ENCODE measurements at places on chromosomes 2 and 18.

GRCh38 chr18:73199151-73199550, 331.4 kb upstream of the NETO1 start:
- DNase-seq, result no peak

GRCh38 chr18:76498064-76498463, 3.0 kb upstream of the ZNF516 start:
- no peak for DNase-seq

DNA sequence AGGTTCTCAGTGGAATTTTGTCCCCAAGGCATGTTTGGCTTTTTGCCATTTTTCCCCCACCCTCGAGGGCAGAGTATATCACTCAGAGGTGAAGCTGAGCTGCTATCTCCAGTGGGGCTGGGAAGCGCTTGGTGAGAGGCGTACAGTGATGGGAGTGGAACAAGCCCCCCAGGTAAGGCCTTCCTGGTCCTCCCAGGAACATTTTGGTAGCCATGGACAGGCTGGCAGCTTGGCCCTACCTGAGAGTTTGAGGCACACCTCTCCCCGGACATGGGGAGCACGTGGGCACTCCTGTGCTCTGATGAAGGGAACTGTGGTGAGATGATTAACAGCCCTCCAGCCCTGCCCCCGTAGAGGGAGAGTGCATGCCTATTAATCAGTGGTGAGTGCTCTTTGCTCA, 99.3 kb downstream of the C1QL2 start:
- no peak for DNase-seq

GRCh38 chr18:2522112-2522511, 49.2 kb downstream of the METTL4 start:
- DNase-seq, result no peak

- DNase-seq, result no peak
These were observed at the start of gene ANKRD23 for GRCh38 chr2:96843538-96844268. Gene ANKRD23, minus strand, starts transcription at chr2:96844021. Its CDS starts 29 bp downstream, at chr2:96843992.

DNA sequence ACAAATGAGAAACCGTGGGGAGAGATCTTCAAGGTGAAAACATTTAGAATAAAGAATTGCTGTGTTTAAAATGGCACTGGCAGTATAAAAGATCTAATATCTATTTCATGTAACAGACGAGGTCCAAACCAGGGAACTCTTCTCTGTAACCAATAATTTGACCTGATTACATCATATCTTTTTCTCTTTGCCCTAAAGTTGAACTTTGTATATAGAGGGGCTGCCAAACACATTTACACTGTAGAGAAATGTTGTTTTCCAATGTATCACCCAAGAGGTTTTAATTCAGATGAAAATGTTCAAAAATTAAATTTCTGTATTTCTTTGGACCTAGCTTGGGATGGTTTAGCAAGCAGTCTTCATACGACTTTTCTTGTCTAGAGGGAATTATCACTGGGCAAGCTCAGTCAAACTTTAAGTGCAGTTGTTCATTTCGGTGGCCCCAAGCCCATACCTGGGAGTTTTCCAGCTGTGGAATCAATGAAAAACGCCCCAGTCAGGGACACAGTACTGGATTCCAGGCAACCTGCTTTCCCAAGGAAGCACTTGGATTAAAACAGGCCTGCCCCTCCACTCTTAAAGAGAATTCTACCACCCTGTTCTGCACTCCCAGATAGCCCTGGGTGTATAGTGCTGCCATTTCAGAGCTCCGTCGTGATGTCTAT, 208.5 kb upstream of the FN1 start:
- DNase-seq, result no peak

DNA sequence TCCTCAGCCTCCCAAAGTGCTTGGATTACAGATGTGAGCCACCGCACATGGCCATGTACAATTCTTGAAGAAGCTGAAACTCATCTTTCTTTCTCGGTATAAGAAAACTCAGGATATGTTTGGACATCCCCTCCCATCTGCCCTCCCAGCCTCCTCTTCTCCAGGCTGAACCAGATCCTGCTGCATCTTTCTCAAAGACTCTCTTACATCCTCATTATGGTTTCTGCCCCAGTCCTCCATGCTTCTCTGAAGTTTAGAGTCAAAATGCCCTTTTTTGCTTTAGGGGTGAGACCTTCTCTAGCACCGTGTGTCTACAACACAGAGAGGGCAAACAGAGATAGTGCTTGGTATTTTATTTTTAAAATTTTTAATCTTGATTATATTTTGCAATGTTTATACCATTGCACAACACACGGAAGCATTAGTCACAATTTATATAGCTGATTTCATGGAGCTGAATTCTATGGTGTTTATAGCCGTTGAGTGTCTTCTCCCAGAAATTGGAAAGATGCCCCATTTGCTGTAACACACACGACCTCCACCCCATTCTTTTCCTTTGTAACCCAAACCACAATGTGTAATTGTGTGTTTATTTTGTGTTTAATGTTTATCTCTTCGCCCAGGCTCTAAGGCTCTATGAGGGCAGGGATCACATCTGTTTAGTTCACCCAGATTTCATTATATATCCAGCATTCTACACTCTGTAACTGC, 206.0 kb upstream of the TNP1 start:
- no peak for DNase-seq

DNA sequence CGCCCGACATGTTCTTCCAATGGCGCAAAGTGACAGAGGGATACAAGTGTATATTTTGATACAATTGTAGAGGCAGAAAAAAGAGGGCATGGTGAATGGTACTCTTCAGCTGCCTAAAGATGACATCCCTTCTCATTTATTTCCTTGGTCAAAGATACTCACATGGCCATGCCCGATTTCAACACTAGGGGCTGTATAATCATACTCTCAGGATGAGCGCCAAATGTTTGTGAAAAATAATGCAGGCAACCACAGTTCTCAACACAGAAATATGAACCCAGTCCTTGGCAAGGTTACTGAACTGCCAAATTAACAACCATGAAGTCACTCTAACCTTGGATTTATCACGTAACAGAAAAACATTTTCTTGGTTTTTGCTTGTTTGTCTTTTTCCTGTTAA, 204.4 kb downstream of the CCDC102B start:
- no peak for DNase-seq

- DNase-seq, result no peak
These were observed 1183.2 kb upstream of the ACVR2A start for GRCh38 chr2:146661473-146662096.

DNA sequence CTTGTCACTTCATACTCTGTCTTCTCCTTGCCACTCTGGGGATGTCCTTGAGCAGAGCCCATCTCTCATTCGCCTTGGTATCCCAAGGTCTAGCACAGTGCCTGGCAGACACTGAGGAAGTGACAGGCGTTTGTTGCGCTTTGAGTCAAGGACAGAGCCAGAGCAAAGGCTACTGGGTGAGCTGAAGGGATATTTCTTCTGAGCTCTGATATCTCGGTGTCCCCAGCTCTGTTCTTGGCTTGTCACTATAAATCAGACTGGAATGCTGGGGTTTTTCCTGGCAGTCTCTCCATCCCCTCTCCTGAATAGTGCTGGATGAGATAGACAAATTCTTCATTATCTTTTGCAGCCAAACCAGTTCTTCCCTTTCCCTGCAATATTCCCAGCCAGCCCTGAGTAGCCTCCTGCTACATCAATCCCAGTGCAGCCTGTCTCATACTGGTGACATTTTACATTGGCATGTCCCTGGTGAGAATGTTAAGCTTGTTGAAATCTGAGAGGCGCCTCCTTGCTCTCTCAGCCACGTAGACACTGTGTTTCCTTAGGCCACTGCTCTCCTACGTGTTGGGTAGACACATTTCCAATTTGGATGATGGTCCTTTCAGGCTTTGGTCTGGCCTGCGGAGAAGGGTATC, 61.7 kb downstream of the CTIF start:
- DNase-seq, result no peak

DNA sequence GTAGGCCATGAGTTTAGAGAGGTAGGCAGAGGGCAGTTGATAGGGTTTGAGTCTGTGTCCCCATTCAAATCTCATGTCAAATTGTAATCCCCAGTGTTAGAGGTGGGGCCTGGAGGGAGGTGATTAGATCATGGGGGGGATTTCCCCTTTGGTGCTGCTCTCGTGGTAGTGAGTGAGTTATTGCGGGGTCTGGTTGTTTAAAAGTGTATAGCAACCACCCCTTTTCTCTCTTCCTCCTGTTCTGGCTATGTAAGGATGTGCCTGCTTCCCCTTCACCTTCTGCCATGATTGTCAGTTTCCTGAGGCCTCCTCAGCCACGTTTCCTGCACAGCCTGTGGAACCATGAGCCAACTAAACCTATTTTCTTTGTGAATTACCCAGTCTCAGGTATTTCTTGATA, 25.5 kb downstream of the MARCHF4 start:
- DNase-seq, result no peak

DNA sequence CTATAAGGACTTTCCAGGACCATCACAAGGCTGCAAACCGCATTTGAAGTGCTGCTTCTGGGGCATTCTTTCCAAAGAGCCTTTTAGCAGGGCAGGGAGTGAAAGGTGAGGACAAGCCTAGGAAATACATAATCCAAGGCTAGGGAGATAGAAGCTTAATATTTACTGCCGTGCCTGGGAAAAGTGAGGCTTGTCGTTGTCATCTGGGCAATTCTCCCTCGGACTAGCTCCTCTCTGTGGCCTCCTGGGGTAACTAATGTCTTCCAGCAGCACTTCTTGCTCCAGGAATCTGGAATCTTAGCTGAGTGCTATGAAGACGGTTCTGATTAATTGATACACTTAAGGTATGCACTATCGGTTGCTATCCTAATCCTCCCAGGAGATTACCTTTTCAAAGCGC, 69.3 kb upstream of the ATL2 start:
- DNase-seq, result no peak

DNA sequence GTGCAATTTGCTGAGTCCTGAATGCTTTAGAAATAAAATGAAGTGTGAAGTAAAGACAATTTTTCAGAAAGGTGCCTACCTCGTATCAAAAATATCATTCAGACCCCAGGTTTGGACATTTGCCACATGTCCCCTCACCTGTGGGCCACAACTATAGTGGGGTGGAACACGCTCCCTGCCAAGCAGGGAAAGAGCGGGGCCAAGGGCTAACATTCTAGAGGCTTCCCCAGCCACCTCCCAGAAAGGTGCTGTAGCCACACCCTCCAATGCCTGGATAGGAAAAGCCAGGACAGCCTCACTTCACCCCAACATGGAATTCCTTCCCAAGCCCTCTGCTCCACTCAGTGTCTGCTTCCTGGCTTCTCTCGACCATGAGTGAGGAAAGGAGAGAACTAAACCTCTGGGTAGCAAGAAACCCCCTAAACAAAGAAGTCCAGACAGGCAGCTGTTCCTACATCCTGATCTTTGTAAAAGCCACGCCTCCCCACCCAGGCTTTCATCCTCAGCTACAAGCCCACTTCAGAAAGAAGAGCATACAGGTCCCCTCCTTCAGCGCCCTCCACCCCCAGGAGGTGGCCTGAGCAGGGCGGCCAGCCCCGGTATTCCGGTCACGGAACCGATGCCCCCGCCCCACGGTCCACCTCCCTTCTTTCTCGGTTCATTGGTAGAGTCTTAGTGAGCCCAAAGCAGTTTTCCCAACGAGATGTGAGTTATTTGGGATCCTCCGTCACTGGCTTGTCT, 2.1 kb downstream of the COL6A3 start:
- DNase-seq, result no peak

DNA sequence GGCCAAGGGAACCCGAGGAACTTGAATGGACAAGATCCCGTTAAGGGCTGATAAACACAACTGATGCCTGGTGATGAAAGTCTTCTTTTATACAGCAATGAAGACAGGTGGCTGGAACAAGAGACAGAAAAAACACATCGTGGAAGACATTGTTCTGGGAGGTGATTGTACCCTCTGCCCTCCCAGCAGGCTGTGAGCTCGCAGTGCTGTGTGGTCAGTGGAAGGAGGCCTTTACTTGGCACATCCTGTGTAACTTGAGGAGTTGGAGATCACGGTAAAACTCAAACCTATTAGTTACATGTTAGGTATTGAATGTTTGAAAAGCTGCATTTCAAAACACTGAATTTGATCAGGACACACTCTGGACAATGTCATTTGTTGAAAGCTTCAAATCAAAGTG, 249.9 kb upstream of the EPAS1 start:
- DNase-seq, result no peak

GRCh38 chr2:140667203-140667602, 1463.6 kb downstream of the LRP1B start:
- no peak for DNase-seq

All from stimulated activated CD4-positive, alpha-beta T cell treated with anti-CD3 and anti-CD28 coated beads, TNF-alpha, amount 100 ng/mL, for 1 hour (primary cell).